ENCODE measurements at places on chromosomes 11 and 22. TPM values are rescaled to one million over a fixed set of nuclear protein-coding genes. Genes with fewer than 3 reads are reported as not detected.

GNAZ gene
- 0.68 TPM for total RNA-seq

DNA sequence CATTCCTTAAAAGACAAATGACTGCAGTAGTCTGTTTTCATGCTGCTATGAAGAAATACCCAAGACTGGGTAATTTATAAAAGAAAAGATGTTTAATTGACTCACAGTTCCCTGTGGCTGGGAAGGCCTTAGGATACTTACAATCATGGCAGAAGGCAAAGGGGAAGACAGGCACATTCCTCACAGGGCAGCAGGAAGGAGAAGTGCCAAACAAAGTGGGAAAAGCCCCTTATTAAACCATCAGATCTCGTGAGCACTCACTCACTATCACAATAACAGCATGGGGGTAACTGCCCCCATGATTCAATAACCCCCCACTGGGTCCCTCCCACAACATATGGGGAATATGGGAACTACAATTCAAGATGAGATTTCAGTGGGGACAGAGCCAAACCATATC, 16.4 kb upstream of the OR2AT4 start:
- no peak for DNase-seq

DNA sequence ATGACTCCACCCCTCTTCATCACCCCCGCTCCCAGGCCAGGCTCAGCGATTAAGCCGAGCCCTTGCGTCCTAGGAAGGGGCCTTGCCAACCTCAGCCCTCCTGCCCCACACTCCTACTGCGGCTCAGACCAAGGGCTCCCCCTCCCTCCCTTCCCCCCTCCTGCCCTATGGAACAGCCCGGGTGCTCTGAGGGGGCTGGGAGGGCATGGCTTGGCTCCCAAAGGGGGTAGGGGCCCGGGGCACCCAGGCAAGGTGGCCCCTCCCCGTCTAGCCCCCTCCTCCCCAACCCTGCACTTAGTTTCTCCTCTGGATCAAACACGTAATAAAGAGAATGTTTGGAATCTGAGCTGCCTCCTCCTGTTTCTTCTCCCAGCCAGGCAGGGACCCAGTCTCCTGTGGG, 6.3 kb downstream of the RCOR2 start:
- no peak for DNase-seq

DNA sequence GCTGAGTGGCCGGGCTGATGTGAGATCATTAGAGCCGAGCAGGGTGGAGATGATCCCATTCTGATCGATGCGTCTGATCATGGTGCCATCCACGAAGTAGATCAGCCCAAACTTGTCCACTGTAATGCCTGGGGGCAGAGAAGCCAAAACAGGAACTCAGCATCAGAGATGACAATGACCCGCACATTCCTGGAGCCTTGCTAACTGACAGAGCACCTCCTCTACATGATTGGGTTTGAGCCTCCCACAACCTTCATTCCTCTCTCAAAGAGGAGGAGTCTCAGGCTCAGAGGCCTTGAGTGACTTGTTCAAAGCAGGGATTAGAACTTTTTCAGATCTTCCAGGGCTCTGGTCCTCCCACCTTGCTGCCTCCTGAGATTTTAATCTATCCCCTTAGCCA, 133.7 kb upstream of the NARS2 start:
- DNase-seq, result no peak

- DNase-seq, result no peak
These were observed 78.5 kb upstream of the OR5AK2 start for GRCh38 chr11:56910046-56910773.

GRCh38 chr11:76313271-76313670, 67.7 kb downstream of the THAP12 start:
- DNase-seq, result no peak

DNA sequence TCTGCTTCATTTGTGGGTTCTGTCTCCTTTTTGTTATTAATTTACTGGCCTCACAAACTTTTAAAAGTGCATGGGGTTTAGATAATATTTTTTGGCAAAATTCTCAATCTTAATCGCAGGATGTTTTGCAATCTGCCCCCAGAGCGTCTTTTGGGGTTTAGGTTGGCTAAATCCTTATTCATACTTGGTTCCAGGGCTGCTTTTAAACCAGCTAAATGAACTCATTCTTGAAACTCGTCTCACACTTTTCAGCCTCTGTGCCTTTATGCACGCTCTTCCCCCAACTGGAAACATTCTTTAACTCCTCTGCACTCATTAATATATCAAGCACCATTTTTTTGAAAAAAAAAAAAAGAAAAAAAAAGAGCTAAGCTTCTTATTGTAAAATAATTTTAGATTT, 131.7 kb downstream of the KIF18A start:
- no peak for DNase-seq

PANX1 gene
- 6.4 TPM for total RNA-seq

DNA sequence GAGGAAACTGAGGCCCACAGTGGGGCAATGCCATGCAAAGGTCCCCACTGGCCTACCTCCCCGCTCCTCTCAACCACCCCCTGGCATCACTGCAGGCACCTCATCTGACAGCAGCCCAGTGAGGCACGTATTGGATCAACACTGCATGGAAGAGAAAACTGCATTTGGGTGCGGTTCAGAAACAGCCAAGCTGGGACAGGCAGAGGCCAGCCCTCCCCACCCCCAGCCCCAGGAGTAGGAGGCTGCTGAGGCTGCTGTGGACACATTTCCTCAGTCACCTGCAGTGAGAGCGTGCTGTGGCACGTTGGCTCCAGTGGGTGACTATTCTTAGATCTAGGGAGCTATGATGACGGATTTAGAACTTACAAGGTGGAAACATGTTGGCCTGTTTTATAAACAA, 63.7 kb downstream of the KCNC1 start:
- no peak for DNase-seq

DNA sequence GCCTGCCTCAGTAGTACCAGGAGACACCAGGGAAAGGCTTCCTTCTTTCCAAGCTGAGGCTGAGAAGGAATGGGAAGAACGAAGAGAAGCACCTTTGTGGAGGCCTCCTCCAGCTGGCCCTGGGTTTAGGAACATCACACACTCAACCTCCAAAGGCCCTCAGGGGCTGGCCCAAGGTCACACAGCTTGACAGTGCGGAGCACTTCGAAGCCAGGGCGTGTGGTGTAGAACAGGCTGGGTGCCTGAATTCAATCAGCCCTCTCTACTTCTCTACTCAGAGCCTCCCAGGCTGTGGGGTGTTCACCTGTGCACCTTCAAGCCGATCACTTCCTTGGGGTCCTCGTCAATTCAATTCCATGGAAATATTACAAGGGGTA, 727 bp upstream of the CSDC2 start:
- no peak for DNase-seq

CCDC15 gene
- 2.5 TPM for total RNA-seq

- no peak for DNase-seq
These were observed 91.9 kb downstream of the SPON1 start for GRCh38 chr11:14054116-14055107.

DNA sequence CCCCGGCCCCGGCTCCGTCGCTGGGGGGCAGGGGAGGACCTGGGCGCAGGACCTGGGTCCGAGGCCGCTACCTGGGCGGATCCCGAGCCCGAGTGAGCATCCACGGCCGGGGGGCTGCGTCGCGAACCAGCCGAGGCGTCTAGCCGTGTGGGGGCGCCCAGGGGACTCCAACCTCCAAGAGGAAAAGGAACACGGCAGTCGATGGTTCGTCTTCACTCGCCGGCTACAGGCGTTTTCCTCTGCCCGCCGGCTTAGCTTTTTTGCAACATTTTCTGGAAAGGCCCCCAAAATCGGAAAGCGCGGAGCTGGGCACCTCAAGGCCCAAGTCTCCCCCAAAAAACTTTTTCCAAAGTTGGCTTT, 666 bp downstream of the PDGFB start:
- DNase-seq, result no peak

OR56A1 gene
- not detected for total RNA-seq

TESMIN gene
- 3.8 TPM for total RNA-seq

MYOD1 gene
- total RNA-seq, result not detected

DNA sequence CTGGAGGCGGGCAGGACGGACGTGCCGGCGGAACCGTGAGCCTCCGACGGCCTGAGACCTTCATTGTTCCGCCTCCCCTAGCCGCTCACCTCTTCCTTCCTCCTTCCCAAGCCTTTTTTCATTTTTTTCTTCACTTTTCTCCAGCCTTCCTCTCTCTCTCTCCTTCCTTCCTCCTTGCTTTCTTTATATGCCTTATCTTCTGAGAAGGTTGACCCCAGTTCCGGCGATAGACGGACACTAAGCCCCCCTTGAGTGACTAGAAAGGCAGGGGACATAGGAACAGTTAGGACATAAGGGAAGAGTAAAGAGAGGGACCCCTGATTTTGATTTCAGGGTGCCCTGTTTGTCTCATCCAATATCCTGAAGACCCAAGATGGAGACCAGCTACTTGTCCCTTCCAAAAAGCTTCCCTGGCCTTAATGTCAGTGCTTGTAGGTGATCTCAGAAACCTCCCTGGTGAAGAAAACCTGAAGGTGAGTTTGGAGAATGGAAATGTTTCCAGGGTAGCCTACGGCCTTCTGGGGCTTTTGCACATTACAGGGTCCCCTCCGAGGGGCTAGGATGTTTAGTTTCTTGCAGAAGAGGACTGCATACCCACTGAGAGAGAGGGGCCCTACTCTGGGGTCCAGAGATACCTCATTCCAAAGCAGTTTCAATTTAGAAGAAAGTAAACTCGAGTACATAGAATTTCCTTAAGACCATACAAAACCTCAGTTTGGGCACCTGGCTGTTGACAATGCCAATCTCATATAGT, 3.5 kb downstream of the ADM start:
- no peak for DNase-seq
